ENCODE measurements at places on chromosomes 12 and 14.
A peak's percentile ranks its signal among the peaks of the same experiment; 100 is the strongest.

DNA sequence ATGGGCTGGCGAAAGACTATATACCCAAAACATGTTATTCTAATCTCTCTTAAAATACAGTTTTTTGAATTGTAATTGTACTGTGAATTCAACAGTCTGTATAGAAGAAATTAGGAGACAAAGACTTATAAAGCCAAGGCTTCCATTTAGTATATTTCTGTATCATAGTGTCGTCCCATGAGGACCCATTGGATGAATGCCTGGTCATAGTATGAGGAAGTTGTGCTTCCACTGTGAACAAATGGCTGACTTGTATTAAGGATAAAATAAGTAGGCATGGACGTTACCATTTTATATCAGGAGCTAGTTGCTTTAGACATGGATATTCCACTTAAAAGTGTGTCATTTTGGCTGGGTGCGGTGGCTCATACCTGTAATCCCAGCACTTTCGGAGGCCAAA is 55.9 kb upstream of the NAV3 start:
- DNase-seq, result no peak

GRCh38 chr14:100675699-100676684 is 50.7 kb upstream of the DLK1 start:
- no peak for DNase-seq

GRCh38 chr12:51976376-51977160 is 25.1 kb downstream of the ACVR1B start:
- peak; percentile 79 for DNase-seq

DNA sequence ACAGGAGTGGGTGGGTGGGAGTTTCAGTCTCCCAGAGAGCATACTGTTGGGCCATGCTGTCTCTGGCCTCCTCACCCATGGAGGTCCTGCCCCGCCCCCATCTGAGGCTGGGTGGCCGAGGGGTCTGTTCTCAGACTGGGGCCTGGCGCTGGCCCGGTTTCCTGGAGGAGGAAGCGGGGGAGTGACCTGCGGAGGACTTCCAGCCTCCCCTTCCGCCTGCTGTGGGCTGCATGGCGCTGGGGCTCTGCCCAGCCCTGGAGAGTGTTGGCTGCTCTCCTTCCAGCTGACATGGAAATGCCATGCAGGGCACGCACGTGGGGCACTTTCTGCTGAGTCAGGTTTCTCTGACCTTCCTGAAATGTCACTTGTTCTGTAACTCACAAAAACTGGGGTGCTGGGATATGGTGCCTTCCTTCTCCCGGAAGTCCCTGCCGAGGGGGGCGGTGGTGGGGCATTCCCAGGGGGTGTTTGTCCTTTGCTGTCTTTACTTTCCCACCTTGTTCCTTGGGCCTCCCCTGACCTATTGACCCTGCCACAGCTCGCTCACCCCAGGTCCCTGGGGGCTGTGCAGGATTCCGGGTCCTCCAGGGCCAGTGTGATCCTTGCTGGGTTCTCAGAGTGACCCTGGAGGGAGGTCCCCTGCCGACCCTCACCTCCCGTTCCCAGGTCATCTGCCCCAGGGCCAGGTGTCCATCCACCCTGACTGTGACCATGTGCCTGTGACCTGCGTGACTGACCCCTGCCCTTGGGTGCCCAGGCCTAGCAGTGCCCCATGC is 23.6 kb downstream of the PACS2 start:
- no peak for DNase-seq

DNA sequence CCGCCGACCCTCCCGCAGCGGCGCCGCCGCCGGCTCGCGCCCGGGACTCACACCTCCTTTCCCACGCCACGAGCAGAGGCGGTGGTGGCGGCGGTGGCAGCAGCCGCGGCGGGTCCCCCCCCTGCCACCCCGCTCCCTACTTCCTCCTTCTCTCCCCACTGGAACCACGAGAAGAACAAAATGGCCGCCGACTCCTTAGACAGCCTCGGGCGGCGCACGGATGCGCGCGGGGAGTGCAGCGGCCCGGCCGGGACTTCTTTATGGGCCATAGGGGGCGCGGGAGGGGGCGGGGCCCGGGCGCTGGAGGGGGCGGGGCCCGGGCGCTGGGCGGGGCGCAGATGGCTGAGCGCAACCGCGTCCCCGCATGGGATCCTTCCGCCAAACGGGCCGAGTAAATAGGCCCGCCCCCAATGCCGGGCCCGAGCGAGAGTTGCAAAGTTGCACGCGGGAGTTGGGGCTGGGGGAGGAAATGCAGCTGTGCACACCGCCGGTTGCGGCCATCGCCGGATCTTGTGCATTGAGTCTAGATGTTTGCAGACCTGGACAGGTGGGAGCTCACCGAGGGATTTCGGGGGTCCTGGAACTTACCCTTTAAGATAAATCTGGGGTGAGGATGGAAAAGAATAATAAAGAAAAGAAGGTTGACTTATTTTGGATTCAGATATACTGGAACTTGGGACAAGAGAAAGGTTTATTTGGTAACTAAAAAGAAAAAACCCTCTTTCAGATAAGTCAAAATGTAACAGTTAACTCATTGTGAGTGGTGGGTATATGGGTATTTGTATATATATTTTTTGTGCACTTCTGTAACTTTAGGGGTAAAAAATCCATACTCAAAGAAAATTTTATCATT is at the start of gene PPP1CC:
PPP1CC (minus strand) TSS at position 174 of the 853 bp plus-strand sequence. CDS start 184 bp downstream, outside the sequence.
- peak; percentile 94 for DNase-seq

- DNase-seq, result no peak
These were observed 220.2 kb downstream of the ANO6 start for GRCh38 chr12:45435945-45436710.

GRCh38 chr12:6831450-6831995 is 3.3 kb downstream of the P3H3 start:
- no peak for DNase-seq

DNA sequence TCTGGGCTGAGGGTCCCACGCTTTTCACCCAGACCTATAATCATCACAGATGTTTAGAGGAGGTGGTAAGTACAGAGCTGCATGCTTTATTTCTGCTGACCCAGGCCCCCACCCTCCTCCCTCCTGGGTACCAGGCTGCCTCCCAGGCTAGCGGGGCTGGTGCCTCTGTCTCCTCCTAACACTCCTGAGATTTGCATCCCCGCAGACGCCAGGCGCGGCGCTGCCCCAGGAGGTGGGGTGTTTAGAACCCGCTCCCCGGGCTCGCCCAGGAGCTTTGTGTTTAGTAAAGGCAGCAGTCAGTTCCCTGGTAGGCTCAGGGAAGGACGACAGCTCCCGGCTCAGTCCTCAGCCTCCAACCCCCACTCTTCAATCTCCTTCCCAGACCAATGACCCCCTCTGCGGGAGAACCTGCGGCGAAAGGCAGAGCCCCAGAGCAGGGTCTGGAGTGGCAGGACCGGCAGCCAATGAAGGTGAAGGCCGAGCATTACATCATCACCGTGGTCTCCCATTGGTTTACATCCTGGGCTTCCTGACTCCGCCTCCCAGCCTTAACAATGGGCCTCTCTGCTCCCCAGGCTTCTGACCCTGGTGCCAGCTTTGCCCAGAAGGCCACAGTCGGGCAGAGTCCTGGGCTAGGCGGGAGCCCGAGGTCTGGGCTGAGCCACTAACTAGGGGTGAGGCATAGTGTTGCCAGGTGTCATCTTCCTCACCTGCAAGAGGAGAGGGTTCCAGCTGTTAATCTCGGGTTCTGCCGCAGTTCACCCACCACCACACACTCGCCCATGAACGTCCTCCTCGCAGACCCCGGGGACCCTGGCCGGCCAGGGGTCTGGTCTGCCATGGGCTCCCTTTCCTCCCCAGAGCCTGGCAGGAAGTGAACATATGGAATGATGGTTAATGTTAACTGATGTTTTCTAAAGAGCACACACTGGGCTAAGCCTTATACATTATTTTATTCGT is 57.5 kb downstream of the CALM1 start:
- DNase-seq, result peak; percentile 87

DNA sequence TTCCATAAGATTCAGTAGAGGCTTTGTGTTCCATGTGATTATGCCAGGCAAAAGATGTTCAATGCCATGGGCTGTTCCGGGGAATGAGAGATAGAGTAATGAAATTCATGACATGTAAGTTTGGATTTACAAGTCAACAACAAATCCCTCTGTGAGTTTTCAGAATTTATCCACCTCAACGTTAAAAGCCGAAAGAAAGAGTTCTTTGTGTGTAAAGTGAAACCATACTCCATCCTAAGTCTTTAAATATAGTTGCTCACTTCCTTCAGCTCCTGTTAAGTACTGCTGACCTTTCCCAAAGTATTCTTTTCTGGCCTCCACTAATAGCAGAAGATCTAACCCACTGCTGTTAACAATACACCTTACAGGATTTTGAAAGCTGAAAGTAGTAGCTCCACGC is 190.0 kb downstream of the TMX1 start:
- DNase-seq, result no peak

DNA sequence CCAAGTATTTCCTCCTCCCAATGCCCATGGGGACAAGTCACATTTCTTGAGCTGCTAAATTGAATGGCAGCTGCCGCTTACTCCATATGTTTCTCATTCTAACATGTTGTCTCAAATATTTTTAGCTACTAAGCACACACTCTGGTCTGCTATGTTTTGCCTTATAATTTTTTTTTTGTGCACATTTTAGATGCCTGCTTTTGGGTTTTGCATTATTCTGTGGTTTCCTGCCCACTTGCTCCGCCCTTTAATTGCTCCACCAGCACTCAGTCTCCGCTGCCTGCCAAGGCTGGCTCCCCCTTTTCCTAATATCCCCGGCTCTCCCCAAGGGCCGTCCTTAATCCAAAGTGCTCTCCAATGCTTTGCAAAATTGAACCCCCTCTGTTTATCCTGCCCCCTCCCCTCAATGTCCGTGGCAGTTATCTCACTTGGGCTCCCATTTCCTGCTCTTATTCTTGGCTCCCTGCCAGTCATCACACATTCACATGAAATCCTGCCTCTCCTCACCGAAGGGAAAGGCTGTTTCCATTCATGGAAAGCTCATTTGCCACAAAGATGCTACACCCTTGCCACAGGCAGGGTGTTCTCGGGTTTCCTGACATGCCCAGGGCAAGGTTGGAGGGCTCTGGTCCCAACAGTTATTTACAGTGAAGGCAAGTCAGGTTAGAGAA is 79.4 kb downstream of the C12orf75 start:
- peak; percentile 54 for DNase-seq

- no peak for DNase-seq
These were observed 1.5 kb upstream of the ULK1 start for GRCh38 chr12:131892711-131893604.

DNA sequence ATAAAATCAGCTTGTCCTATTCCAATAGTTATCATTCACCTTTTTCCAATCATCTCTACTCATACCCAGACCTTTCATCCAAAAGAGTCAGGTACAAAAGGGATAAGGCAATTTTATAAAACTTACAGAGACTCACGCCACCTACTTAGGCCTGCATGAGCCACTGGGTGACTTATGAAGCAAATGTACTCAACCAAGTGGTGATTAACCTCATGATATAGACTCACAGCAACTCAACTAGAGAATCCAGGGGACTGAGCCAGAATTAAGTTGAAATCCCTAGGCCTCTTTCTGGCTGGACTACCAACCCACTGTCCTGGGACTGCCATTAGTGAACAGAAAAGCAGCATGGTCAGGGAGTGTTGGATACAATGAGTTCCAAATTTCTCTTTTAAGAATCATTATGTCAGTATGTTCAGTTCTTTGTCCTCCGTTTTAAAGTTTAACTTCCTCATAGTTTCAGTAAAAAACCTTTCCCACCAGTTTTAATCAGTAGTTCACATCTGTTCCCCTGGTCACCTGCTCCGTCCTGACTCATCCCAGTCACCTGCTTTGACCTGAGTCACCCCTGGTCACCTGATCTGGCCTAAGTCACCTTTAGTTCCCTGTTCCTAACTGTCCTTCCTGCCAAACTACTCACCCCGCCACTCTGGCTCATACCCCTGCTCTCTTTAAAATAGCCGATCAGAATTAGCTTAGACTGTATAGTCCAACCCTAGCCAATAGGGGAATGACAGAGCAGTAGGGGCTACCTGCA is 36.8 kb downstream of the SPTSSA start:
- DNase-seq, result no peak

DNA sequence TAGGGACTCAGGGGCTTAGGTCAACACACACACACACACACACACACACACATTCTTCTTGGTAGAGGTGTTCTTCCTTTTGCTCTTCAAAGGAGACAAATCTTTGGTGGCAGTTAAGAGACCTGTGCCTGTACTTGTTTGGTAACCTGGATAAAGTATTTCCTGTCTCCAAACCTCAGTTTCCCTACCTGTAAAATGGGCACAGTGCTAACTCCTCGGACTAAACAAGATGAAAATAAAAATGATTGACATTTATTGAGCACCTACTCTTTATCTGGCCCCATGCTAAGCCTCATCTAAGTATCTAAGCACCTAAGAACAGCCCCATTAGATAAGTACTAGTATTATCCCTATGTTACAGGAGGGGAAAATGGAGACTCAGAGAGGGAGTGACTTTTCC is 220.8 kb upstream of the MYL2 start:
- DNase-seq, result no peak

- peak; percentile 53 for DNase-seq
These were observed 25.3 kb downstream of the GNS start for GRCh38 chr12:64733857-64734256.

DNA sequence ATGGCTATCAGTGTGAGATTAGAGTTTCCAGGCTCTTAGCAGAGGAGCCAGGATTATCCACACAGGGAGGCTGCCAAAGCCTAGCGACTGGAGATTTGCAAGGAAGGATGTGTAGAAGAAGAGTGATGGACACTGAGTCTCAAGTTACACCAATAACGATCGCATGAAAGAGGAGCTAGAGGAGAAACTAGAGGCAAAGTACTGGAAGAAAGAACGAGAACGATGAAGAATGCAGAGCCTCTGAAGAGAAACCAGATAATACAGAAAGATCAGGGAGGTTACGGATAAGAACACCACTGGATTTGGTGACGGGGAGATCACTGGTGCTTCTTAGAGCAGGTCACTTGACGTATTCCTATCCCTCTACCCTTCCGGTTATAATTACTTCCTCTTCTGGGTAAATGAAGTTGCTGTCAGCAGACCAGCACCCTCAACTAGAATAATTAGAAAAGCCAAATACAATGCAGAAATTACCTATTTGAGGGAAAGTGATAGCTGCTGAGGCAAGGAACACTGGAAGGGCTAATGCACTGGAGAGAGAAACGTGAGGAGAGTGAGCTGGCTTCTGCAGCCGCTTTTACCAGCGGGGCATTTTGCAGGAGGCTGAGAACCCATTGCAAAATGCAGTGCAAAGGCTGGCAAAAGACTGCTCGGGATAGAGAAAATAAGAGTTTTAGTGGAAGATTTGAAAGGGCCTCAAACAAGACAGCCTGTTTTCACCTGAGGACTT is 93.1 kb upstream of the HIF1A start:
- no peak for DNase-seq

GRCh38 chr14:72812292-72812851 is 81.5 kb downstream of the DPF3 start:
- DNase-seq, result no peak
